ENCODE measurements at places on chromosomes 13 and 19. TPM values are rescaled to one million over a fixed set of nuclear protein-coding genes. Genes with fewer than 3 reads are reported as not detected.

SAMD1 gene
- total RNA-seq = 27.3 TPM

CFAP97D2 gene
- total RNA-seq = not detected

PLIN4 gene
- 1.3 TPM for total RNA-seq

NCR1 gene
- not detected for total RNA-seq

GAS6 gene
- 197 TPM for total RNA-seq

DPF1 gene
- total RNA-seq = not detected

ZNF154 gene
- 25.8 TPM for total RNA-seq

NLRP7 gene
- total RNA-seq = not detected

BEST2 gene
- not detected for total RNA-seq

KIR3DL1 gene
- total RNA-seq = not detected

MISP3 gene
- 8.5 TPM for total RNA-seq

DNA sequence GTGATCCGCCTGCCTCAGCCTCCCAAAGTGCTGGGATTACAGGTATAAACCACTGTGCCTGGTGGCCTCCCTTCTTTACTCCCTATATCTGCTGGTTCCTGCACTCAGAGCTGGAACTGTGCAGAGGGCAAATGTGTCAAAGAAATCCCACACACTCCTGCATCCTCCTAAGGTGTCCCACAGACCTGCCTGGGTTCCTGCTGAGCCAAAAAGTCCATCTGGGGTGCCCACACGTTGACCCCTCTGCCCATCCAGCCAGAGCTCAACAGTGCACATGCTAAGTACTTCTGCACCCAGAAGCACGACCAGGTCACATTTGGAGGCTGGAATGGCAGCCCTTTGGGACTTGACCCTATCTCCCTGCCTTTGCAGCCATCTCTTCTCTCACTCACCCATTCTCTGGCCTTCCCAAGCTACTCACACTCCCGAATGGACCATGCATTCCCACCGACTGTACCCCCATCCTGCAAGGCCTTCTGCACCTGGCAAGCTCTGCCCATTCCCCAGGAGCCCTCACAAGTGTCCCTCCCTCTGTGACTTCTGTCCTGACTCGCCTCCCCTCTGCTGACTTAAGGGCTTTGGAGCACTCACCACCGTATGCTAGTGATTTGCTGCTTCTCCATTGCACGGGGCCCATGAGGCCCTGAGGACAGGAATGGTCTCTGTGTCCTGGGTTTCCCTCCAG, 152.1 kb downstream of the KCTD15 start:
- DNase-seq = no peak

GRCh38 chr13:42255886-42256285, 16.1 kb upstream of the AKAP11 start:
- DNase-seq = no peak

- no peak for DNase-seq
Observed at GRCh38 chr13:43744261-43745031, 42.3 kb downstream of the ENOX1 start.

DNA sequence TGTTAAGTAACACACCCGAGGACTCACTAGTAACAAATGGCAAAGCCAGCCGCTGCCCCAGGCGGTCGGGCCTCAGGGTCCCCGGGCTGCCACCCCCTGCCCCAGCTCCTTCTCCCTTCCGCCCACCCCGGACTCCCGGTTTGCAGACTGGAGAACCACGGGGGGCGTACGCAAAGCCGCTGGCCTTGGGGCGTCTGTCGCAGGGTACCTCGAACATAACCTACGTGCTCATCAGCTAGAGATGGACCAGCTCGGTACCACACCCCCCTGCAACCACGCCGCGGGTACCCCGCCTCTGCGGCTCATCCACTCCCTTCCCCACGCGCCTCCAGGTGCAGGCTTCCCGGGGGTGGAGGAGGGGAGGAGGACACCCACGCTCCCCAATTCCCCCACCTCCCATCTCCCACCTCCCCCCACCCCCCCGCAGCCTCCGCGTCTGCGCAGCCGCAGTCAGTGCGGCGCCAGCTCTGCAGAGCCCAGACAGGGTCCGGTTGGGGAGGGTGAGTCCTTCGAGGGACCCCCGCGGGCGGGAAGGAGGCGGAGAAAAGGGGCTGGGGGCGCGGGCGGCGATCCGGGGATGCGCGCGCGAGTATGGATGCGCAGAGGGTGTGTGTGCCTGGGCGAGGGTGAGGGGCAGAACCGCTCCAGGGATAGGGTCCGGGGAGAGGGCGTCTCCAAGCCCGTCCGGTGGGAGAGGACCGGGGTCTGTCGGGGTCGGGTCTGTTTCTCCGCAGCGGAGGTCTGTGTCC, at the start of gene SMIM17:
SMIM17 (plus strand) TSS at position 449 of the 749 bp plus-strand sequence. CDS start 2,509 bp downstream, outside the sequence.
- DNase-seq = no peak

- DNase-seq = no peak
Observed at GRCh38 chr13:40385858-40386180, 280.6 kb downstream of the FOXO1 start.

- DNase-seq = no peak
Observed at GRCh38 chr19:43649514-43649913, 9.9 kb upstream of the CADM4 start.

- no peak for DNase-seq
Observed at GRCh38 chr13:96898646-96899254, 95.5 kb downstream of the OXGR1 start.

DNA sequence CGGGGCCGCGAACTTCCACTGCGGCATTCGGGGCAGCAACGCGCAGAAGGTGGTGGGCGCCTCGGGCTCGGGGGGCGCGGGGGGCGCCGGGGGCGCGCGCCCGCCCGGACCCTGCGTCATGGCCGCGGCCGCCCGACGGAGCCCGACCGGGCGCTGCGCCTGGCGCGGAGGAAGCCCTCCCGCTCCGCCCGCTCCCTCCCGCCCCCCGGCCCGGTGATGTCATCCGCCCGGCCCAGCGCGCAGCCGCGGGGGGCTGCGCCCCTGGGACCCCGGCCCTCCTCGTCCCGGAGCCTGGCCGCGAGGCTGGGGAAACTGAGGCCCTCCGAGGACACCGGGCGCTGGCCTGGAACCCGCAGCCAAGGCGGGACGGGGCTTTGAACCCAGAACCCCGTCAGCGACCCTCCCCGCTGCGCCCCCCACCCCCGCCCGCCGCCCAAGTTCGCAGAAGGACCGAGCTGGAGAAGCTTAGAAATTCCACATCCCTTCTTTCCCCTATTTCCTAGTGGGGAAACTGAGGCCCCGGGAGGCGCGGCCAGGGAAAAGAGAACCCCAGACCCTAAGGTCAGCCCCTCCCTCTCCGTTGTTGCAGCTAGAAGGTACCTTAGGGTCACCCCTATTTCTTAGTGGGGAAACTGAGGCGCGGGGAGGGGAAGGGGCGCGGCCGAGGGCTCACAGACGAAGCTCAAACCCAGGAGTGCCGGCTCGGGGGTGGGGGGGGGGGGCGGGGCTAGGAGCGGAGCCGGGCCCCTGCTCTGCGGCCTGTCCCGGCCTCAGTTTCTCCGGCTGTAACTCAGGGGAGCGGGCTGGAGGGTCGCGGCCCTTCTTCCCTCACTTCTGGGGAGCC, at the start of gene SHC2:
SHC2 (minus strand) TSS at position 157 of the 844 bp plus-strand sequence; CDS start at position 120, 37 bp downstream.
- DNase-seq = peak; percentile 49

- no peak for DNase-seq
Observed at GRCh38 chr13:33322543-33322809, 36.9 kb upstream of the STARD13 start.

- no peak for DNase-seq
Observed at GRCh38 chr13:25872481-25873241, 179.2 kb downstream of the SHISA2 start.

GRCh38 chr13:52644108-52644507, 1.9 kb downstream of the HNRNPA1L2 start:
- DNase-seq = no peak

- DNase-seq = no peak
Observed at GRCh38 chr19:56091751-56092546, 29.1 kb downstream of the ZNF787 start.

DNA sequence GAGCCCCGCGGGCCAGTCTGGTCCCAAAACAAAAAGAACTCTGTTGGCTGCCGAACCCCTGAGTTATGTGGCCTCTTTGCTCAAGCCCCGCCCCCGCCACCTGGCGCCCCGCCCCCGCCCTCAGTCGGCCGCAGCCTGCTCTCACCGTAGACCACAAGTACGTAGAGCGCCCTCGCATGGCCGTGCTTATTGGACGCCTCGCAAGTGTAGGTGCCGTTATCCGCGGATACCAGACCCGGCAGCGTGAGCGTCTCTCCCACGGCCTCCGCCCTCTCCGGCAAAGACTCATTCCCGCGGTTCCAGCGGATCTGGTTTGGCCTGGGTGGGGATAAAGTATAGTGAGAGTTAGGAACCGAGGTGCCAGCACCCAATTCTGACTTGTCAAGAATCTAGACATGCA, 5.5 kb upstream of the ZNF428 start:
- DNase-seq = peak; percentile 15

Measured in thyroid gland (tissue), 4 donors.